Hepatocyte (in vitro differentiated cells): ENCODE measurements at places on chromosomes 1 and 21. TPM values are rescaled to one million over a fixed set of nuclear protein-coding genes. Genes with fewer than 3 reads are reported as not detected.

PLA2G2F gene
- polyA plus RNA-seq: not detected in 2 replicates

AQP10 gene
- 3.0 and 3.6 TPM in 2 replicates for polyA plus RNA-seq

BCL2L15 gene
- polyA plus RNA-seq: 0.66 and 0.84 TPM in 2 replicates

CASQ2 gene
- not detected in 2 replicates for polyA plus RNA-seq

PCP4L1 gene
- polyA plus RNA-seq: 1.4 and 1.7 TPM in 2 replicates

BCAN gene
- polyA plus RNA-seq: not detected in 2 replicates

SH3BGR gene
- 2.5 and 2.8 TPM in 2 replicates for polyA plus RNA-seq

DNA sequence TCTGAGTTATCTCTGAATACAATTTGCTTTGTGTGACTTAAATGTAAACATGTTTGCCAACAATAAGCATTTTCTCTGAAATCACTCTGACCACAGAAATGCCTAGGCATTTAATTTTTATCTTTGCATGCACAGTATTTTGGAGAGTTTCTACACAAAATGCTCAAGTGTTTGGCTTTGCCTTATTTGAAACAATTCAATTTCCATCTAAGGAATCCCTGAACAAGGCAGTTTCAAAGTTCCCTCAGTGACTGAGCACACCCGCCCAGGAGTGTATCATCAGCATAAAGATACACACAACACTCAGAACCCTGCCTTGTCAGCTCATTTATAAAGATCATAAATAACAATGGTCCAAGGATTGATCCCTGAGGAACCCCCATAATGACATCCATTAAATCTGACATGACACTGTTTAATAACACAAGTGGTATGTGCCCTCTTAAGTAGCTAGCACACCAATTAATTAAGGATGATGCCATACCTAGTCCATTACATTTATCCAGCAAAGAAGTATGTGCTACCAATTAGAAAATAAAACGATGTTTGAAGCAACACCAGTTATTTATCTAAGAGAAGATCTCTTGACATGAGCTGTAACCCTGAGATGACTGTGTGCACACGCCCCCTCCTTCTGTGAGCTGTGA is 585.8 kb downstream of the ADGRL2 start:
- DNase-seq: peak; percentile 6

GRCh38 chr1:102252731-102253505 is 256.2 kb upstream of the OLFM3 start:
- no peak for DNase-seq

DNA sequence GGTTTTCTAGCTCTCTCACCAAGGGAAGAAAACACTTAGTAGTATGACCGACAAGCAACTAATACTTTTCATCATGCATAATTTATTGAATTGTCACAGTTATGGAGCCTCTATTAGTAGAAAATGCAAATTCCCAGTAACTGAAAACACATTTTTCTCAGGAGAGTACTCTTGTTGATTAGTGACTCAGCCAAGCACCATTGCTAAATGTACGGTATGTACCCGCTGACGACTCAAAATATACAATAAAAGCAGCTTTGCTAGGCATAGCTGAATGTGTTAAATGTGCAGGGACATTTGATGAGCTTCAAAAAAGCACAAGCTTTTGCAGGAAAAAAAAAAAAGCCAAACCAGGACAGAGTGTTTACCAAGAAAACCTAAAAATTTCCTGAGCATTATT is 63.9 kb downstream of the WDR64 start:
- DNase-seq: no peak

GRCh38 chr1:18991585-18991984 is 35.1 kb upstream of the IFFO2 start:
- DNase-seq: no peak

- peak; percentile 69 for DNase-seq
Observed at GRCh38 chr1:47697616-47698335, 259.9 kb downstream of the FOXD2 start.

DNA sequence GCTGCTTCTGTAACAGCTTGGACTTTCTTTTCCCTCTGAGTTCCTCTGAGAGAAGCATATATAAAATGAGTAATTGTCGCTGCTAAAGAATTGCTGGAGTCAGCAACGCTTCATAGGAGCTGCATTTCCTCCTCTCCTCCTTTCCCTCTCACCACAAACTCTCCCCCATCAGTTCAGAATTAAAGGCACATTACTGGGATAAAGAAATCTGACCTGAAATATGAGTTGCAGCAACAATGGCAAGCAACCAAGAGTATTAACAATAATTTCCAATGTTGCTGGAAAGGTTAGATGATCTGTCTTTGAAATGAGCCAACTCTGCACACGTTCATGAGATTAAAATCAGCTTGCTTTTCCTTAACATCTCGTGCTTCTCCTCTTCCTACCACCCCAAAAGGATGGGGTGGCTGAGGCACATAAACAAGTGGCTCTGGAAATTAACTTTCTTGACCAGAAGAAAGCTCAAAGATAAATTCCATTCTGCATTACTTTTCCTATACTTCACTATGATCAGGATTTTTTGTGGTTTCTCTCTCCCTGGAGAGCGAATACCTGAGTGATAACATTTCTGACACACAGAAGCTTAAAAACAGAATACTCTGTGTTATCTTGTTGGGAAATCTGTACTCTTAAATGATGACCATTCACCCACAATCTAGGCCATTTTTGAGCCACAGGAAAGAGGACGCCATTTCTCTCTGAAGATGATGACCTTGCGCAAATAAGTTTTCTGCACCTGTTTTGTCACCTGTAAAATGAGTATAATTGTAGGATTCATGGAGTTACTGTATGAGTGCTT is 90.2 kb downstream of the TGFBR3 start:
- DNase-seq: no peak

DNA sequence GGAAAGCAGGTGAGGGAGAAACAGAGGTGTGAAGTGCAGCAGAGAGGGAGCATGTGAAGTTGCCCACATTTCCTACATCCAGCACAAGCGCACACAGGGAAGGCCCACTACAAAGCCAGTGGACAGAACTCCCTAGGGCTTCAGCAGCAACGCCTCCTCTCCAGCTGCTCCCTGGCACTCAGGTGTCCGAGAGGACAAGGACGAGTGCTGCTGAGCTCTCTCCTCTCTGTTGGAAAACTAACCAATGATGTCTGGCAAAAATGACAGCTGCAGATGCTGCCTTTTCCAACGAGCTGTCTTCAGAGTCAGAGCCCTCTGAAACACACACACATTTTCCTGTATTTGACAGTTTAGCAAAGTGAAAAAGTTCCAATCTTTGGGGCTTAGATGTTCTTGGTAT is 86.8 kb downstream of the HSF2BP start:
- no peak for DNase-seq

DNA sequence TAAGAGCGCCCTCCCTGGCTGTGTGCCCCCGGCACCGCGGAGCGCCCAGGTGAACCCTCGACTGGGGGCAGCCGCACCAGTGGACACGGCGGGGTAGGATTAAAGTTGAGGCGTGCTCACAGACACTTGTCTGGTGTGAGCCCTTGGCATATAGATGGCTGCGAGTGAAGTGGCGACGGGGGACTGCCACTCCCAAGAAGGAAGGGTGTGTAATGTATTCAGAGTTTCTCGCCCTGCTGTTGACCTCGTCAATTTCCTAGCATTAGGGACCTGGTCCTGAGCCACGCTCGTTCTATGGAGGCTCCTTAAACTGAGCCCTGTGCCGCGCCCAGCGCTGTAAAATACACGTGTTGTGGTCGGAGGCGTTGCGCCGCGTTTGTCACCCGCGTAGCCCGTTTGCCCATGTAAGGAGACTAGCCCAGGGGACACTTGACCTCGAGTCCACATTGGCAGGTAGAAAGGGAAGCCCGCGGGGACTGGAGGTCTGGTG is 554 bp downstream of the EVA1C start:
- no peak for DNase-seq

GRCh38 chr1:59290193-59290949 is 6.5 kb upstream of the FGGY start:
- DNase-seq: peak; percentile 69

DNA sequence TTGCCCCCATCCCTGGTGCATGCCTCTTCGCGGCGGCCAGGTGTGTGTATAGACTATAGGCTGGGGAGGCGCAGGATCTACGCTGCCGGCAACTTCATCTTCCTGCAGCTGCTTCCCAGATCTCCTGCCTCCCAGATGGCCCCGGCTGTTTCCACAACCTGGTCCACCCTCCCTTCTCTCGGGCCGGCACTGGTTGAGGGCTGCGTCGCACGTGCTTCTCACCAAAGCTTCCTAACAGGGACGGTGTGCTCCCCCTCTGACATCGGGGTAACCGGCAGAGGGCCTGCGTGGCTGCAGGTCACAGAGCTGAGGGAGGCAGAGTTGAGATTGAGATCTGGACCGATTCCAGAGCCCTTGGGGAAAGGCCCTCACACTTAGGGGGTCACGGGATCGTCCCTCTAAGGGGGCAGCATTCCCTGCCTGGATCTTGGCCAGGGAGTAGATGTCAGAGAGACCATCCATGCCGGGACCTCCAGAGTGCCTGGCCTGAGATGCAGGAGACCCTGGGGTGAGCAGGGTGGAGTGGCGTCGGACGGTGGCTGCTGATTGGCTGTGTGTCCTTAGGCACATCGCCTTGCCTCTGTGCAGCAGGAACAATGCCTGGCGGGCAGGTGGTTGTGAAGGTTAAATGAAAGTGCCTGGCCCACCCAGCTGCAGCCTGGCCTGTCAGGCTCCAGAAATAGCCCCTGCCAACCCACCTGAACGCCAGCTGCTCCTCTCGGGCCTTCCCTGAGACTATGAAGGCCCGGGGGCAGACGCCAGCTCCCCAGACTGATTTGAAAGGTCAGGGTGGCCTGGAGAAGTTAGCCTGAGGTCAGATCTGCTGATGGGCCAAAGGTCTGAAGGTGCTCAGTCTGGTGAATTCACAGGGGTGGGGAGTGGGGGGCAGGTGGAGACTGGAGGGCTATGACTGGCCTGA is 6.1 kb upstream of the MASP2 start:
- DNase-seq: no peak

DNA sequence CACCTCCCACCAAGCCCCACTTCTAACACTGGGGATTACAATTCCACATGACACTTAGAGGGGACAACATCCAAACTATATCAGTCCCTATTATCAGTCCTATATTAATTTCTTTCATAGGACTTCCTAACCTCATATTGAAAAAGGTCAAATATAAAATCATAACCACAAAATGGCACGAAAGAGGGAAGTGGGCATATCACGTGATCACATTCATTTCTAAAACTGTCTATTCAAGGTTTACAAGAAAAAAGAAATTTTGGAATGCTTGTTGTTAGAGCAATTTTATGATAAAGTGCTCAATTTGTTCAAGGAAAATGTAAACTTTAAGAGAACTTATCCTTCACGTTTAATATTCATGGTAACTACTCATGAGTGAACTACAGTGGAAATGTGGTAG is 13.2 kb upstream of the CDC7 start:
- DNase-seq: no peak

DNA sequence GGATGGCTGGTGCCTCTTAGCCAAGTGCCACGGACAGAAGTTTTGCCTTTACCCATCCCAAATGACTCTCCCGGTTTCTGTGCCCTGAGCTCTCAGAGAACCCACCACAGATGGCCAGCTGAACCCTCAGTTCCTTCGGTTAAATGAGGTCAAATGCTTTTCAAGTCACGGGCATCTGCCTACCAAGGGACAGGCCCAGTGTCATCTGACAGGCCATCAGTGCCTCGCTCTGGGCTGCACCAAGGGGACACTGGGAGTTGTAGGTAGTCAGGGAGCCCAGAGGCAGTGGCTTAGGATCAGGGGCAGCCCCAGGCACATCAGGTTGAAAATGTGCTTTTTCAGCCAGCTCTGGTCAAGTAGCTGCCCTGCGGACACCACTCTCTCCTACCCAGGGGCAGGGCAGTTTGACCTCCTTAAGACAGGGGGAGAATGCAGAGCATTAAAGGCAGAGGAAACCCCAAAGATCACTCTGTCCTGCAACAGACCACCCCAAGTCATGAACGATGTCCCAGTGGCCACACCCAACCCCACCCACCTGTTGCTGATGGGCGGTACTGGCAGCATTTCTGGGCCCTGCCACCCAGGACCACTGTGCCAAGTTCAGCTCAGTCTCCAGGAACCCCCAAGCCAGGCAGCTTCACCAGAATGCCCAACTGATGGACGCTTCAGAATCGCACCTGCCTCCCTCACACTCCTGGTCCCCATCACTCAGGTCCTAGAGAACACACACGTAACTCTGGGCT is 60.7 kb downstream of the CASZ1 start:
- no peak for DNase-seq

DNA sequence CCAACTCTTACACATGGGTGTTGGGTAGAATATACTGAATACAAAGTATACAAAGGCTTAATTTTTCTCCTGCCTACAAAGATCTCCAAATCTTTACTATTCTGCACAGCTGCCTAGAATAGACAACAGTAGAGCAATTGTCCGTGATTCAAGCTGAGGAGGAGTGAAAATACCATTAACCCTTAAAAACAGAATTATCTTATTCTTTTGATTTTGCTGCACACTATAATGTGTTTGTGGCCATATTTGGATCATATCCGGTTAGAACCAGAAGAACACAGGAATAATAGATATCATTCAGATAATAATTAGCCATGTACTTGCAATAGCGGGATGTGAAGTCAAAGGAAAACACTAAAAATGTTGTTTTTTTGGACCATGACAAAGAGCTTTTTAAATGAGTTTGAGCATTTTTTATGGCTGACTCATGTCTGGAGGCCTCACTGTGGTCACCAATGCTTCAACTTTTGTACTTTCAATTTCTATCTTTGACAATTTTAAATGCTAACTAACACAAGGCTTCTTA is 197.6 kb upstream of the FOXD3 start:
- DNase-seq: no peak

- no peak for DNase-seq
Observed at GRCh38 chr1:57719274-57719673, 295.4 kb upstream of the DAB1 start.

DNA sequence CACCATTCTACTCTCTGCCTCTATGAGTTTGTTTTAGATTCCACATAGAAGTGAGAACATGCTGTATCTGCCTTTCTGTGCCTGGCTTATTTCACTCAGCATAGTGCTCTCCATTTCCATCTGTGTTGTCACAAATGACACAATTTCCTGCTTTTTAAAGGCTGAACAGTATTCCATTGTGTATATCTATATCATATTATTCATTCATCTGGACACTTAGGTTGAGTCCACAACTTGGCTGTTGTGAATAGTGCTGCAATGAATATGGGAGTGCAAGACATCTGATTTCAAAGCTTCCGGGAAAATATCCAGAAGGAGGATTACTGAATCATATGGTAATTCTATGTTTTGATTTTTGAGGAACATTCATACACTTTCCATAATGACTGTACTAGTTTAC is 20.1 kb upstream of the DONSON start:
- DNase-seq: no peak

GRCh38 chr1:24018611-24019580 is 38.8 kb upstream of the SRSF10 start:
- peak; percentile 98 for DNase-seq

- DNase-seq: peak; percentile 92
Observed at GRCh38 chr1:109739738-109740614, 862 bp downstream of the GSTM3 start.

GRCh38 chr1:184630679-184631060 is 124.0 kb downstream of the EDEM3 start:
- DNase-seq: no peak
